ENCODE measurements at places on chromosomes 4 and X. TPM values are rescaled to one million over a fixed set of nuclear protein-coding genes. Genes with fewer than 3 reads are reported as not detected.

FAAH2 gene
- total RNA-seq = 9.8 TPM

RPGR gene
- total RNA-seq = 7.8 TPM

- no peak for DNase-seq
These were observed 27.1 kb downstream of the PDLIM3 start for GRCh38 chr4:185508181-185508580.

PABPC5 gene
- total RNA-seq = 0.47 TPM

DNA sequence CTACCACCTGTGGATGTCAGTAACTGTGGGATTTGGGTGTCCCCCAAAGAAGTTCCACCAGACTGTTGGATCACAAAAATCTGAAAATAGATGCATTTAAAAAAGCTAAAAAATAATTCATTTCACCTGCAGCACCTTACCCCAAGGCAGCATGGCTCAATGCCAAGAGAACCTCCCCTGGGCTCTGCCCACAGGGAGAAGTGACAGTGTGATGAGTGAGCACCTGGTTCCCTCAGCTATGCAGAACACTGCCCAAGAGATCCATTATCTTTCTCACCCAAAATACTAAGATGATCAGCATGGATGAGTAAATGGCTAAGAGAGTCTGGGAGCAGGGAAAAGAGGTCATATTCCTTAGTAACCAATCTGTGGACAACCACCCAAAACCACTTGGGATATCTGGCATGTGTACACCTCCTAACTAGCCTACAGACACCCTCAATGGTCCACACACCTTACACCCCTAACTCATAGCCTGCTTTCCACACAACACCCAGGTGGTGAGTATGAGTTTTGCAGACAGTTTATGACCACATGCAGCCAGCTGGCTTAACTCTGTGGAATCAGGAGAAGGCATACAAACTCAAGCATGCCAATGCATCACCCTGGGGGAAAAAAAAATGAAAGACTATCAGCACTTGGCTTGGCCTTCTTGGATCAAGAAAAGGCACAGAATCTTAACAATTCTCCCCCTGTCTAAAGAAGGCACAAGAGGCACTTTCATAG, 416.5 kb upstream of the SMIM31 start:
- DNase-seq = no peak

DNA sequence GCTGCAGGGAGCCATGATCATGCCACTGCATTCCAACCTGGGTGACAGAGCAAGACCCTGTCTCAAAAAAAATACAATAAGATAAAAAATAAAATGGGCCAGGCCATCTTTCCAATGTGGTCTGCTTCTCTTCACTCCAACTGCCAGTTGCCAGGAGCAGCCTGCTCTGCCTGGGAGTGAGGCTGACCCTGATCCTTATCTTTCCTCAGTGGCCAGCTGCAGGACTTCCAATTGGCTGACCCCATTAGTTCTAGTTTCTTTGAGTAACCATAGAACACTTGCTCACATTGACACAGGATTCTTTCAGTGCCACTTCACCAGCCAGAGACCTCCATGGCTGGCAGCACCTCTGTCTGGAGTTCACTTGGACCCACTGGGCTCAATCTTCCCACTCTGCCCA, 258.6 kb downstream of the MID1IP1 start:
- DNase-seq = no peak

GRCh38 chr4:31923634-31924033, 1203.5 kb downstream of the PCDH7 start:
- no peak for DNase-seq

- DNase-seq = no peak
These were observed 119.0 kb upstream of the PDLIM3 start for GRCh38 chr4:185654311-185654710.
